ENCODE measurements at places on chromosomes 4 and X. TPM values are rescaled to one million over a fixed set of nuclear protein-coding genes. Genes with fewer than 3 reads are reported as not detected.

The RAB33A gene
- polyA plus RNA-seq = 0.52 TPM

The LIMCH1 gene
- 121 TPM for polyA plus RNA-seq

The LAP3 gene
- polyA plus RNA-seq = 81.1 TPM

The CTBP1 gene
- polyA plus RNA-seq = 112 TPM

The MSX1 gene
- 0.76 TPM for polyA plus RNA-seq

The PPEF2 gene
- polyA plus RNA-seq = 0.58 TPM

The ASMT gene
- polyA plus RNA-seq = 0.10 TPM

The PRDM8 gene
- polyA plus RNA-seq = 1.5 TPM

- DNase-seq = no peak
Measured at GRCh38 chr4:164039482-164039881, 545.0 kb downstream of the TMA16 start.

DNA sequence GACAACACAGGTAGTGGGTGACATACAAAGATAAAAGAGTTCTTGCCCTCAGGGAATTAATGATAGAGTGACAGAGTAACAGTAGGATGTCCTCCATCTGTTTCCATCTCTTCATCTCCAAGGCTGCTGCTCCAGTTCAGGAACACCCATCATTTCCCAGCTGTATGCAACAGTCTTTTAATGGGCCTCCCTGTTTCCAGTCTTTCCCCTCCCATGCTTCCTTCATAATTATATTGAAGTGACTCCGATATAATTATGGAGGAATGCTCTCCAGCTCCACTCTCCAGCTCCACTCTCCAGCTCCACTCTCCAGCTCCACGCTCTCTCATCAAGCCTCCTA, 65.3 kb upstream of the MSN start:
- DNase-seq = no peak

- no peak for DNase-seq
Measured at GRCh38 chr4:133597251-133597650, 448.2 kb downstream of the PCDH10 start.

DNA sequence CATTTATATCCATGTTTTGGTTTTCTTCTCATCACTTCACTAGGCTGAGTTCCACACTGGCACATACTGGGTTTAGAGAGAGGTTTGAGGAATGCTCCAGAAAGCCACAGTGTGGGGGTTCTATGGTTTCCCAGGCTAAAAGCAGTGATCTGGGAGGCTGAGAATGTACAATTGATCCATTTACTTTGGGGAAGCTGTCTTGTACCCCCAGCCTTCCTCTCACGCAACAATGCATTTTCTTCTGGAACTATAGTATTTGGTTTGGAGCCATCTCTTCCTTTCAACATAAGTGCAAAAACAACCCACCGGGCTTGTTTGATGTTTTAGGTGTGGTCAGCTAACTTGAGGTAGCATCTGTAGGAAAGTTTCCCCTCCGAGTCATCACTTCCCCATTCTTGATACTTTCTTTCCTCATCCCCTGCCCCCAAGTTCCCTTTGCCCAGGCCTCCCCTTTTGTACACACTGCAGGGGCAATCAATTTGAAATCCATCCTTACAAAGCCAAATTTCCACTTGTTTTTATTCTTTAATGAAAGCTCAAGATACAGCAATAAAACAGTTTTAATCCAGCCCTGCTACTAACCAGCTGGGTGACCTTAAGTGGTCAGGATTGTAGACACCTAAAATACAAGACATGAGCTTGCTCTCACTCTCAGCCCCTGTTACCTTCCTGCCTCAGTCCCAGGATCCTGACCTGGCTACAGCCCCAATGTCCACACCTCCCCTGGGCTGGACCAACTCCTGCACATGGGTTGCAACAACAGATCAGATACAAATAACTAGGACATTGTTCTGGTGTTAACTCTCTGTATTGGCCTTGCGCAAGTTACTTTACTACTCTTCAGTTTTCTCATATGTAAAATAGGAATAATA, 109.2 kb downstream of the FHDC1 start:
- DNase-seq = no peak

DNA sequence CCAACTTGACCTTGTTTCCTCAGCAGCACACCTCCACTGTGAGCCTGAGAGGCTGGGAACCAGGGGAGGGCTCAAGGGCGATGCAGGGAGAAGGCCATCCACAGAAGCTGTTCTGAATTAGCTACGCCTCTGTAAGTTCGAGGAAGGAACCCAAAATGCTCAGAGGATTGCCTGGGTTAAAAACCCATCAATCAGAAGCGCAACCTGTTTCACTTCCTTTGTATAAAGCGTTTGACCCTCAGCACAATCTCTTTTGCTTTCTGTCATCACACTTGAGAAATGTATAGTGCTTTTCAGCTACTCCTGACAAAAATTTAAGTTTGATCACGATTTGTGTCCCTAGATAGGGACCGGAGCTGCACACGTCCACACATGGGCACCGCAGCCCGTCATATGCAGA, 48.0 kb upstream of the MAP3K15 start:
- no peak for DNase-seq

DNA sequence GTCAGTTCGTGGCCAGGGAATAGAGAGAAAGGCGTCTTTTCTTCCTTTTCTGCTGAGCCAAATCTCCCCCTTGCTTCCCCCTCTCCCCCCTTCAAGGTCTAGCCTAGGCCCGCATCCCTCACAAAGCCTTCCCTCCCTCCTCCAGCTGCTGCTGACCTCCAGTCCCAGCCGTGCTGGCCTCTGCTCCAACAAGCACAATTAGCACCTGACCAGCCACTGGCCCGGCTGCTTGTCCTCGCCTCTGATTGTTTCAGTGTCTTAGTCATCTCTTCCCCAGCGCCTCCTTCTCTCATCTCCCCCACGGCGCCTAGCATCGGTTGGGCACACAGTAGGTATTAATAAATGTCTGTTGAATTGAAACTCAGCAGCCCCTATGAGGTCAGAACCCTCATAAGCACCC, 4.2 kb downstream of the ELF4 start:
- DNase-seq = no peak

Measured in left kidney (tissue), 8 donors.